Omental fat pad (tissue), 4 donors: ENCODE measurements at places on chromosomes 11 and 22. TPM values are rescaled to one million over a fixed set of nuclear protein-coding genes. Genes with fewer than 3 reads are reported as not detected.

The OR8A1 gene
- total RNA-seq, result not detected

The NEFH gene
- total RNA-seq, result 0.32 TPM

The CHST1 gene
- total RNA-seq, result 2.9 TPM

The ZBTB16 gene
- 82.7 TPM for total RNA-seq

The FDXACB1 gene
- 1.2 TPM for total RNA-seq

- no peak for DNase-seq
Measured at GRCh38 chr11:28481616-28482480, 373.7 kb downstream of the METTL15 start.

GRCh38 chr11:13143486-13144297, 133.9 kb upstream of the BMAL1 start:
- no peak for DNase-seq

DNA sequence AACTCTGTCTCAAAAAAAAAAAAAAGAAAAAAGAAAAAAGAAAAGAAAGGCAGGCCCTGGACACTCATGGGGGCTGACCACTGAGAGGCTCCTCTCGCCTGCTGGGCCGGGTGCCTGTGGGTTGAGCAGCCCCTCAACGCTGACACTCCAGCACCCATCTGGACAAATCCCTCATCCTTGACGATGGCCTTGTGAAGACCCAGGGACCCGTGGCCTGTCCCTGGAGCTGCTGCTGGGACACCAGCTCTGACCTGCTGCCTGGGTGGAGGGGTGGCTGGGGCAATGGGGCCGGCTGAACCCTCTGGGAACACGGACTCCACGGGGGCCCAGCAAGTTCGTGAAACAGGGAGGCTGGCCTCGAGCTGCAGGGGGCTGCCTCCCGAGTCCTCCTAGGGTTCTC, 10.5 kb upstream of the BID start:
- DNase-seq, result no peak

DNA sequence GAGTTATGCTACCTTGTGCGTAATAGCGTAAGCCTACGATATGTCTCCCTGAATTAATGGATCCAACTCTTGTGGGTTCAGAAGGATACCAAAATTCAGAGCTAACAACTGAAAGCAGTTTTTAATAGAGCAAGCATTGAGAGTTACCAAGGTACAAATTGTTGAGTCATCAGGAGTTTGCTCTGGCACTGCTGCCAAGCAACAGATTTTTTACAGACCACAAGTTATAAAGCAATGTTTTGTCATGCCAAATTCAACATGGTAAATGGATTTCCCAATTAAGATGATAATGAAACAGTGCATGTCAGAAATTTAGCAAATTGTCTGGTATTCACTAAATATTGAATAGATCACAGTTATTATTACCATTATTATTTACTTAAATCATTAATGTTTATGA, 295.6 kb downstream of the NELL1 start:
- no peak for DNase-seq

- no peak for DNase-seq
Measured at GRCh38 chr22:43923191-43923590, 414 bp upstream of the PNPLA3 start.

DNA sequence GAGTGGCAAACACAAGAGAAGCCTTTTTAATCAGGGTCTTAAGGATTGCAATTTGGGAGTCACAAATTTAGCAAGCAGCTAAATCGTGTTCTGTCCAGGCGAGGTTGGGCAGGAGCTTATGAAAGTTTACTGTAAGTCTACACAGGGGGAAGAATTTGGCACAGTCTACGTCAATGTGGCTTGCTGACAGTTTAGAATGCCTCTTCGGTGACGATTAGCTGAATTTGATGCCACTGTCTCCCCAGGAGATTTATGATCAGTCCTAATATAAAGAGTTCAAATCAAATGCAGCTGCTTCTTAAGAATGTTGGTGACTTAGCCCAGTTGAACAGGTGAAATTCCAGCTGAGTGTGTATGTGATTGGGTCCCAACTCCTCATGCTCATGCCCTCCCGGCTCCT, 114.1 kb upstream of the CLPB start:
- no peak for DNase-seq

GRCh38 chr22:41831828-41832552, 915 bp upstream of the SREBF2 start:
- no peak for DNase-seq

- DNase-seq, result no peak
Measured at GRCh38 chr22:31333641-31334040, 12.5 kb downstream of the PATZ1 start.

DNA sequence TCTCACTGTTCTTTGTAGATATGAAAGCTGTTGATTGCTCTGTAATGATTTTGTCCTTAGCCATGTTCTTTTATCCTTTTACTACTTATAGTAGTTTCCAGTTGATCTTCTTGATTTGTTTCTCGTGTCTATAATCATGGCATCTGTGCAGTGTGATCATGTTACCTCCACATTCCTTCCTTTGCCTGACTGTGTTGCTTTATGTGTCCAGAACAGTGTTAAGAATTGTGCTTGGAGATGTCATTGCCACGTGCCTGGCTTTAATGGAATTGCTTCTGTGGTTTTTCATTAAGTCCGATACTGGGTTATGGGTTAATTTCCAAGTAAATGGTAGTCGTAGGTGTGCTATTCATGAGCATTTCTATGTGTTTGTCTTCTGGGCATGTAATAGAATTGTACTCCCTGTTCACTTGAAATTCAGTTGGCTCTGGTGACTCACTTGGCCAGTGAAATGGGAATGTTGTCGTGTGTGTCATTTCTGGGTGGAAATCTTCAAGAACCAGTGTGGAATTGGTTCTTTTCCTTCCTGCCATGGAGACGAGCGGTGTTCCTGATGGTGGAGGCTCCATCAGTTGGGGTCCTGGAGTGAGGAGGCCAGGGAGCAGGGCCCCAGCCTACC, 6.8 kb downstream of the GTSE1 start:
- no peak for DNase-seq

DNA sequence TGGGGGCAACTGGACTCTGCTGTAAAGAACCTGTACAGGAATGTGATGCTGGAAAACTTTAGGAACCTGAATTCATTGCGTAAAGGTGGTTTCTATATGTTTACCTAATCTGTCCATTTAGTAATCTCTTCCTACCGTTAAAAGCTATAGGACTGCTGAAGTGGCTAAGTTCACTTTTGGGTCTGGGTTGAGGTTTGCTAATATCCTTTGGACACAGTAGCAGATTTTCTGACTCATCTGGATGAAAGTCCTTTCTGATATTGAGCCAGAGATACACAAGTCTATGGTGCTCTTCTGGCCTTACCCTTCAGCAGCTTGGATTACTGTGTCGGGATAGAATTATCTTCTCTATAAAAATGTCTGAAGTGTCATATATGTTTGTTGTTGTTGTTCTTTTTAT, 16.9 kb downstream of the ZNF215 start:
- no peak for DNase-seq

- DNase-seq, result no peak
Measured at GRCh38 chr11:83120327-83120726, 36.6 kb upstream of the PCF11 start.

GRCh38 chr11:83051760-83052671, 19.7 kb downstream of the RAB30 start:
- DNase-seq, result no peak

DNA sequence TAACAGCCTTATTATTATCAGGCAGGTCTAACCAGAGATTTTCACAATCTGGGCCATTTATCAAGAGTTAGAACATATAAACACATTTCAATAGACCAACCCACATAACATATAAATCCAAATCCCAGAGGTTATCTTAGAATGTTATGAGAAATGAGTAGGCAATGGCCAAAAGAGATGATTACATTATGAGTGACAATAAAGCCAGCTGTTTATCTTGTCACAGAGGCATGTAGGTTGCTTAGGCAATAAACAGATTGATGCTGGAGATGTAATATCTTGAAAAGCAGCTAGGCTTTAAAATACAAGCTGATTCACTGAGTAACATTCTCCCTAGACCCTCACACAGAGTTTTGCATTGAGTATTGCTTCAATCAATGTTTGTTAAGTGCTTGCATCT, 148.5 kb upstream of the SESN3 start:
- no peak for DNase-seq
